ENCODE measurements at places on chromosomes 1 and 21.

GRCh38 chr1:204033306-204033705 is 39.6 kb upstream of the SOX13 start:
- DNase-seq = no peak

DNA sequence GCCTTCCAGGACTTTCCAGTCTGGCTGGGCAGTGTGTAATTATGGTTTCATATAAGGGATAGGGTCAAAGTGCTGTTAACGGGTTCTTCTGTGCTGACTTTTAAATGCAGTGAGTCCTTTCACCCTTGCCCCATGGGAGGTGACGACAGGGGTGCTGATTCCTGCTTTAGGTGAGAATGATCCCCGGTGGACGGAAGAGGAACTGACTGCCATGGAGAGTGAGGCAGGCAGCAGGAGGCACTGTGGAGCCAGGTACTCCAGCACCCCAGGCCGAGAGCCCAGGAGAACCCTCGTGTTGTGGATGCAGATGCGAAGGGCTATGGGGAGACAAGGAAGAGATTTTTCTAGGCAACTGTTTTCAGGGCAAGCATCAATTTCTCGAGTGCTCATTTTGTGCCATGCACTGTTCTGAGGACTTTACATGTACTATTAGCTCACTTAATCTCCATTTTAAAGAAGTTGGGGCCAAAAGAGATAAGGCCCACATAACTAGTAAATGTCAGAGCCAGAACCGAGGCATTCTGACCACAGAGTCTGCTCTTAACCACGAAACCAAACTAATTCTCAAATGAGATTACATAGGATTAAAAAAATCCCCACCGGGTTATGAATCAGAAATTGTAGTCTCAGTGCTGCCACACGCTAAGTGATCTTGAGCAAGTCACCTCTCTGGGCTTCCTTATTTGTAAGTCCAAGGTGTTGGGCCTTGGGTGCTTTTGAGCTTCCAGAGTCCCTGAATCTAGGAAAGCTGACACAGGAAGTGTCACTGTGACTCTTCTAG is 28.2 kb downstream of the STPG1 start:
- no peak for DNase-seq

DNA sequence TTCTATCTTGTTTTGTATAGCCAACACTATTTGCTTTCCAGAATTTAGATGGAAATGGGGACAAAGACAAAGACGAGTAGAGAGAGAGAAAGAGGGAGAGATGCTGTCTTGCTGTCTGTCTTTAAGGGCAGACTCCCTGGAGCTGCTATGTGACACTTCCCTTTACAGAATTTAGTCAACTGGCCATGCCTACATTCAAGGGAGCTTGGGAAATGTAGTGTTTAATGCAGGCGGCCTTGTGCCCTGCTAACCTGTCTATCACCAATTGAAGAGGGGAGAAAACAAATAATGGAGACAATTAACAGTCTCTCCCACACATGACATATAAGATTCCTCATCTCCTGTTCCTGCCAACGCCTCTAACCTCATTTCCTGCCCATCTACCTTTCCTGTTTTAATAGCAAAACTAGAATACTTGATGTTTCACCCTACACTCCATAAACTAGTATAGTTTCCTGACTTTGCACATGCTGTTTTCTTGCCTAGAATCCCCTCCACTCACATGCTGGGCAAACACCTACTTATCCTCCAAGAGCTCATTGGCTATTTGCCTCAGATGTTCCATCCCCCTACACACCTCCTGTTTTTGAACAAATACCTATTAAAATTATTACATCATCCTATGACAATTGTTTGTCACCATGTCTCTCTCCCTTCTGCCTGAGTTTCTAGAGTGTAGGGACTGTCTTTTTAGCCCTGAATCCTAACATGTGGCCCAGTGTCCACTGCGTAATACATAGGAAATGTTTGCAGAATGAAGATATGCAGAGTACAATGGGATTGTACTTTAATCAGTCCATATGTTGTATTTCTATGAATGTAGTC is 117.2 kb downstream of the SLC25A24 start:
- DNase-seq = no peak

- DNase-seq = no peak
Measured at GRCh38 chr1:236206548-236206947, 64.2 kb downstream of the GPR137B start.

GRCh38 chr1:155268630-155269029 is 4.7 kb downstream of the CLK2 start:
- no peak for DNase-seq

DNA sequence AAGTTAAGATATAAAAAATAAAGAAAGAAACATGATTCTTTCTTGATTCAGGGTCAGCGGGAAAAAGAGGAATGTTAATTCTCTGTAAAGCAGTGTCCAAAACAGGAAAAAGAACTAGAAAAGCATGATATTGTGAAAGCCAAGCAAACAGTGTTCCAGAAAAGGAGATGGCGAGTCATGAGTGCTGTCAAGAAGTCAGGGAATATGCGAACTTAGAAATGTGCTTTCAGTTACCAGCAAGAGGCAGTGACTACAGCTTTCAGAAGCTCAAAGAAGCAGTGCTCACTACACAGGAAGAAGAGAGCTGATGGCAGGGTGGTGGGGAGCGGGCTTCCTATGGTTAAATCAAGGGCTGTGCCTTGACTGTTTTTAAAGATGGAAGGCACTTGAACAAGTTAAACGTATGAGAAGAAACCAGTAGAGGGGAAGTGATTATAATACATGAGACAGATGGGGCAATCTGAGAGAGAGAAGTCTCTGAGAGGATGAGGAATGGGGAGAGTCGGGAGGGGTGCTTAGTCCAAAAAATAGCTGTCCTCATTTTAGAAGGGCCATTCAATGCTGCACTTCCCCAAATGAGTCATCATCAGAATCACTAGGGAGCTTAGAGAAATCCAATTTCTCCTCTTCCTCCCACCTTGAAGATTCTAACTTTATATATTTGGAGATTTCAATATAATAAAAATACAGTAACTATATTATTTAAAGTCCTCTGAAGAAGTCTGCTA is 90.4 kb downstream of the KCNK1 start:
- no peak for DNase-seq

GRCh38 chr1:161206411-161207140 is 4.4 kb downstream of the NDUFS2 start:
- DNase-seq = no peak

DNA sequence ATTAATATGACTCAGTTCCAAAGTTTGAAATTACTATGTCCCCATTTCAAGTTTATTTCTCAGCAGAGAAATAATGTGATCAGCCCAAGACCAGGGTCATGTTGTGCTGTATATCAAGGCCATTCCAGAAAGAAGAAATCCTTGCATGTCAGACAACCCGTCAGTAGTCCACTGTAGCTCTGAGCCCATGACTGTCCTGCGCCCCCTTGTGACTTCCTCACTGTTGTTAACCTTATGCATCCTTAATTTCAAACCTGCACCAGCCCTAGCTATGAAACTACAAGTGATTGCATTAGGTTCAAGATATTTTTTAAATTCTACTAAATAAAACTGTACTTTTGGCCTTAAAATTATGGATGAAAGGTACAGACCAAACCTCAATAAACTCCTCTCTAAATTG is 133.0 kb downstream of the LRRC7 start:
- DNase-seq = no peak

DNA sequence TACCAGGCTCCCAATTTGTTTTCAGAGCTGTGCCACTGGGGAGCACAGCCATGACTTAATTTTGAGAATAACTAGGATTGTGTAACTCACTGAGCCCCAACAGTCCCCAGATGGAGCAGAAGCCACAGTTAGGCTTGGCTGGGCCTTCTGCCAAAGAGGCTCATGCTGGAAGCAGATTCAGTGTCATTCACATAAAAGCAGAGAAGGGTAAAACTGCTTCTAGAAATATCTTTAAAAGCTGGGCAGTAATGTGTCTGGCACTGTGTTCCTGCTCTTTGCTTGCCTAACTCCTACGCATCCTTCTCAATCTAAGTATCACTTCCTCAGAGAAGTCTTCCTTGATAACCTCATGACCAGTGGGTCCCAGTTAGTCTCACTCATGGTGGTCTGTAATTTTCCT is 20.3 kb downstream of the STK40 start:
- DNase-seq = no peak

DNA sequence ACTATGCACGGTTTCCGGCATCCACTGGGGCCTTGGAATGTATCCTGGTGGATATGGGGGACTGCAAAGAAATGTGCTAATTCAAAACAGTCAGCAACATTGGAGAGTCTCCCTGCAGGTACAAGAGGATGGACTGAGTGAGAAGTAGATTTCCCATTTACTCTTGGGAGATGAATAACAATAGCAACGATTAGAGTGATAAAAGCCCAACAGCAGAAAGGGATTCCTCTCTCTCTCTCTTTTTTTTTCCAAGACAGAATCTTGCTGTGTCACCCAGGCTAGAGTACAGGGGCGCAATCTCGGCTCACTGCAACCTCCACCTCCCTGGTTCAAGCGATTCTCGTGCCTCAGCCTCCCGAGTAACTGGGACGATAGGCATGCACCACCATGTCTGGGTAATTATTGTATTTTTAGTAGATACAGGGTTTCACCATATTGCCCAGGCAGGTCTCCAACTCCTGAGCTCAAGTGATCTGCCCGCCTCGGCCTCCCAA is 5.0 kb upstream of the SHCBP1L start:
- DNase-seq = no peak
